Epithelial cell of alveolus of lung (primary cell): ENCODE measurements at places on chromosomes 6 and 20. TPM values are rescaled to one million over a fixed set of nuclear protein-coding genes. Genes with fewer than 3 reads are reported as not detected.

TRIM31 gene
- total RNA-seq = not detected in 2 replicates

VWA7 gene
- total RNA-seq = 0.13 TPM in 1 of 2 replicates, not detected in the other

OOEP gene
- total RNA-seq = 0.78 TPM in 1 of 2 replicates, not detected in the other

CRIP3 gene
- not detected in 2 replicates for total RNA-seq

SLC13A3 gene
- total RNA-seq = 3.1 and 8.2 TPM in 2 replicates

NKX2-4 gene
- not detected in 2 replicates for total RNA-seq

MYLK2 gene
- 0.26 and 0.72 TPM in 2 replicates for total RNA-seq

GNAS-AS1 gene
- total RNA-seq = 0.39 and 0.72 TPM in 2 replicates

TNF gene
- not detected in 2 replicates for total RNA-seq

PCSK2 gene
- 0.48 TPM in 1 of 2 replicates, not detected in the other for total RNA-seq

EPHA7 gene
- 1.2 and 1.4 TPM in 2 replicates for total RNA-seq

PSORS1C1 gene
- under 0.01 and 0.16 TPM in 2 replicates for total RNA-seq

HUS1B gene
- total RNA-seq = 0.40 and 0.91 TPM in 2 replicates

ECT2L gene
- not detected in 2 replicates for total RNA-seq

OR2H2 gene
- total RNA-seq = not detected in 2 replicates

ZSCAN16 gene
- 0.52 and 0.80 TPM in 2 replicates for total RNA-seq

TAB2 gene
- total RNA-seq = 25.7 and 35.5 TPM in 2 replicates

GABBR1 gene
- 4.0 and 12.3 TPM in 2 replicates for total RNA-seq

NOX3 gene
- not detected in 2 replicates for total RNA-seq

EFCAB8 gene
- under 0.01 TPM in 1 of 2 replicates, not detected in the other for total RNA-seq

TRAPPC3L gene
- not detected in 2 replicates for total RNA-seq

RBM39 gene
- 104 and 206 TPM in 2 replicates for total RNA-seq

FYN gene
- 45.3 and 61.2 TPM in 2 replicates for total RNA-seq

NFATC2 gene
- total RNA-seq = 1.2 TPM in 1 of 2 replicates, not detected in the other

FERMT1 gene
- 0.88 and 13.2 TPM in 2 replicates for total RNA-seq

KIFC1 gene
- total RNA-seq = 13.1 and 31.4 TPM in 2 replicates

C20orf141 gene
- not detected in 2 replicates for total RNA-seq

LIN28B gene
- total RNA-seq = not detected in 2 replicates

SLX4IP gene
- 3.0 and 5.3 TPM in 2 replicates for total RNA-seq

PCK1 gene
- 0.48 TPM in 1 of 2 replicates, not detected in the other for total RNA-seq

ENPP3 gene
- under 0.01 TPM in 1 of 2 replicates, not detected in the other for total RNA-seq

TAAR2 gene
- not detected in 2 replicates for total RNA-seq

CDKN1A gene
- 342 and 559 TPM in 2 replicates for total RNA-seq

UNC93A gene
- not detected in 2 replicates for total RNA-seq

EYA2 gene
- total RNA-seq = 0.24 and 1.2 TPM in 2 replicates

THBD gene
- 6.5 and 156 TPM in 2 replicates for total RNA-seq

BEND3 gene
- 1.4 and 1.7 TPM in 2 replicates for total RNA-seq

GPR6 gene
- total RNA-seq = not detected in 2 replicates

ATP9A gene
- total RNA-seq = 2.0 and 22.1 TPM in 2 replicates

TAF4 gene
- 5.2 and 27.3 TPM in 2 replicates for total RNA-seq

SYNDIG1 gene
- total RNA-seq = 0.78 and 1.8 TPM in 2 replicates

RAB44 gene
- total RNA-seq = 0.13 and 0.40 TPM in 2 replicates

RHAG gene
- not detected in 2 replicates for total RNA-seq

OLIG3 gene
- not detected in 2 replicates for total RNA-seq

CEP85L gene
- 9.7 and 14.5 TPM in 2 replicates for total RNA-seq

ZBTB12 gene
- 2.0 and 2.1 TPM in 2 replicates for total RNA-seq

COL11A2 gene
- total RNA-seq = 0.16 TPM in 1 of 2 replicates, not detected in the other

ENPP4 gene
- 0.39 and 0.96 TPM in 2 replicates for total RNA-seq

TTBK1 gene
- total RNA-seq = not detected in 2 replicates
